ENCODE measurements at places on chromosomes 5 and 9.

DNA sequence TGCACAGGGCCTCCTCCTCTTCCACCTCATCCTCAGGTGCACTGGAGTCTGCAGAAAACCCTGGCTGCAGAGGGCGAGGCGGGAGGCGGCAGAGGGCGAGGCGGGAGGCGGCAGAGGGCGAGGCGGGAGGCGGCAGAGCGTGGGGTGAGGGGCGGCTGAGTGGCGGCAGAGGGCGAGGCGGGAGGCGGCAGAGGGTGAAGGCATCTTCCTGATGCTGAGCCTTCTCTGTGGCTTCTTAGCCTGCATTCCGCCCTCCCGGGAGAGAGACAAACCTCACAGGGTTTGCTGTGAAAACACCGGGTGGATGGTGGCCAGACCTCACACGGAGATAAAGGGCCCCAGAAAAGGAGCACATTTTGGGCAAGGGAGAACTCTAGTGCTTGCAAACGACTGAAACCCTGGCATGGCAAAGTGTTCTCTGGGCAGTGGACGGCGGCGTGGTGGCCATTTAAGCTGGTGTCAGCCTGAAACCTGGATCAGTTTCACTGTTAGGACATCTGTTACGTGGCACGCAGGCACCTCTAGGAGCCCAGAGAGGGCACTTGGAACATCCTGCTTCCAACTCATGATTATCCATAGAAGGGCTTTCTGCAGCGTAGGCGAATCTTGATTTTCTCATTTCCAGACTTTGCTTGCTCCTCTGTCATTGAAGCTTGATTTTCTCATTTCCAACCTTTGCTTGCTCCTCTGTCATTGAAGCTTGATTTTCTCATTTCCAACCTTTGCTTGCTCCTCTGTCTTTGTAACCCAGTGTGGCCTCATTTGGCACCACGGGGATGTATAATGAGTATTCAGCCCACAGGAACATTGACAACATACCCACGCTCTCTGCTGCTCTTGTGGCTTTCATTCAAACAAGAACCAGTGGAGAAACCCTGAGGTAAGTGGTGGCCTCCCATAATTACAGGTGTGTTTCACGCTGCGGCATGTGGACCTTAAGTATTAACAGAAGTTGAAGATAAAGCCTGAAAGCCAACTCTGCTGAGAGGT is 16.3 kb upstream of the PLEKHG4B start:
- H3K4me1 ChIP-seq = no peaks in the 10 kb centered on the region
- no peak overlapping the region for H3K4me3 ChIP-seq
- H3K27me3 ChIP-seq = peaks cover 2% of the 10 kb centered on the region
- no peak overlapping the region for H3K27ac ChIP-seq
- no peak for DNase-seq
- no peaks in the 10 kb centered on the region for H3K36me3 ChIP-seq

- DNase-seq = no peak
- no peaks in the 10 kb centered on the region for H3K4me1 ChIP-seq
- H3K27me3 ChIP-seq = peaks cover 5% of the 10 kb centered on the region
- no peaks in the 10 kb centered on the region for H3K36me3 ChIP-seq
- no peak overlapping the region for H3K4me3 ChIP-seq
Observed at GRCh38 chr5:173408946-173409345, 80.7 kb upstream of the STC2 start.

- H3K27ac ChIP-seq = no peak overlapping the region
- no peak overlapping the region for H3K4me3 ChIP-seq
- H3K4me1 ChIP-seq = peaks cover 11% of the 10 kb centered on the region
- no peaks in the 10 kb centered on the region for H3K27me3 ChIP-seq
- H3K36me3 ChIP-seq = peaks cover 30% of the 10 kb centered on the region
Observed at GRCh38 chr9:5470122-5470521, 19.8 kb downstream of the CD274 start.

DNA sequence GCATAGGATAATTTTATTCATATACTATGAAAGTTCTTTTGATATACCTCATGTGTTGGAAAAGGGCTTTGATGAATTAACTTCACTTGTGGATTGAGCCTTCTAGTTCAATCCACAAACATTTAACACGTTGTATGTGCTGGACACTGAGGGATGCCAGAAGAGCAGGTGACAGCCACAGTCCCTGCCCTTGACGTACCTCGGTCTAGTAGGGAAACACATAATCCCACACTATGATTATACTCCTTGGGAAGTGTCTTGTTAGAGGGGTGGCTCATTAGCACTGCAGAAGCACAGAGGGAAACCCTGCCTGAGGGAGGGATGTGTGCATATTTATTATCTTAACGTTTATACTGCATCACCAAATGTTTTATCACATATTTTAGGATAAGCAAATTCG is 61.2 kb downstream of the PIK3R1 start:
- H3K4me3 ChIP-seq = no peak overlapping the region
- H3K27me3 ChIP-seq = peaks cover 8% of the 10 kb centered on the region
- no peak for DNase-seq

GRCh38 chr9:20065046-20065445 is 276.2 kb upstream of the SLC24A2 start:
- no peak overlapping the region for H3K4me3 ChIP-seq
- no peak for DNase-seq
- no peaks in the 10 kb centered on the region for H3K36me3 ChIP-seq
- no peaks in the 10 kb centered on the region for H3K4me1 ChIP-seq

DNA sequence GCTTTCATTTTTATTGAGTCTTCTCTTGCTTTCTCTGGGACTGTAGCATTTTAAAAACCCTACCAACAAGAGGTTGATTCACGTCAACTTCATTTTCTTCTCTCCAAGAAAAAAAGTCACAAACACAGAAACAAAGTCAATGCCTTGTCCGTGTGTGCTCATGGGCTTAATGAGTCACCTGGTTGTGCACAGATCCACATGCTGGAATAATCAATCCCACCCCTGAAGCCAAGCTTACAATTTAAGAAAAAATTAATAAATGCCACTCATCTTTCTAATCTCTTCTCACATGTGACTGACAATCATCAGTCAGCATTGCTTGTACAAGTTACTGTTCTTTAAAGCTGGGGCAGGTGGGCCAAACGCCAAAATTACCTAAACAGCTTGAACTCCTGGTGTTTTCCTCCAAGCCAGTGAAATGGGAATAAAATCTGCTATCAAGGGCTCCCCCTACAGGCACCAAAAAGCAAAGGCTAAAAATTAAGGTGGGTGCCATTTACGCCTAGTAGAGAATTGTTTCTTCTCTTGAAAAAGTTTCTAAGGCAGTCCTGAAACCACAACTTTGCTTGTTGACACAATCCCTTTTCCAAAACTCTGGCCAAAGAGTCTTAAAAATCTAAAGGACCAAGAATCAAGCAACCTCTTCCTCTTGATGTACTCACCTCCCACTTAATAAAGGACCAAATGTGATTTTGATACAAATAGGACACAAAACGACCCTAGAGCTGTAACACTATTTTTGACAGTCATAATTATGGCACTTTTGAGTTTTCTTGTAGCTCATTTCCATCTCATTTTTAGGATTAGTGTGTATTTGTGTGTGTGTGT is 21.3 kb downstream of the TRMO start:
- H3K27me3 ChIP-seq = no peaks in the 10 kb centered on the region
- H3K27ac ChIP-seq = no peak overlapping the region
- peaks cover 34% of the 10 kb centered on the region for H3K4me1 ChIP-seq
- peak; percentile 32 for DNase-seq
- peaks cover 13% of the 10 kb centered on the region for H3K36me3 ChIP-seq
